ENCODE measurements at places on chromosomes 12 and 14.

DNA sequence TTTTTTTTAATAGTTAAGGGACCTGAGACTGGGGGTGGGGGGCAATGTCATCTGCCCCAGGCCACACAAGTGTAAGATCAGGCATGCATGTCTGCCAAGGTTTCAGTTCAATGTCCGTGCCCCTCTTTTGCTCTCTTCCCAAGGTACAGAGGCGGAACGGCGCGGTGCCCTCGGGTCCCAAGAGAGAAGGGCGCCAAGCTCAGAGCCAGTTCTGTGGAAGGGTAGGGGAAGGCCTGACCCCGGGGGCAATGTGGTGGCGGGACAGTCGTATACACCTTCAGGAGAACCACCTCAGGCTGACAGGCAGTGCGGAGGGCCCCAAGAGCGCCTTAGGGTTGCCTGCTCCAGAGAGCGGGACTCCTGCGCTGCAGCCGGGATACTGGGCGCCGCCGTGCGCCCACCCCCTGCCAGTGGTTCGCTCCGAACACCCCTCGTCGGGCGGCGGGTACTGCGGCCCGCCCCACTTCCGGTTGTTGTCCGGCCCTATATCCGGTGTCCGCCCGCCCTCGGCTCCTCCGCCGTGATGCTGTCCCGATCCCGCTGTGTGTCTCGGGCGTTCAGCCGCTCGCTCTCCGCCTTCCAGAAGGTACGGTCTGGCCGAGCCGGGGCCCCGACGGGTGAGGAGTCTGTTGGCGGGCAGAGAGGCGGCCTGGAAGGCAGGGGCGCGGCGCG lies at the start of gene DLST:
Gene DLST (plus strand): TSS at position 486 of the 672 bp plus-strand sequence. CDS start 38 bp downstream, at position 524.
- DNase-seq, result peak; percentile 76

DNA sequence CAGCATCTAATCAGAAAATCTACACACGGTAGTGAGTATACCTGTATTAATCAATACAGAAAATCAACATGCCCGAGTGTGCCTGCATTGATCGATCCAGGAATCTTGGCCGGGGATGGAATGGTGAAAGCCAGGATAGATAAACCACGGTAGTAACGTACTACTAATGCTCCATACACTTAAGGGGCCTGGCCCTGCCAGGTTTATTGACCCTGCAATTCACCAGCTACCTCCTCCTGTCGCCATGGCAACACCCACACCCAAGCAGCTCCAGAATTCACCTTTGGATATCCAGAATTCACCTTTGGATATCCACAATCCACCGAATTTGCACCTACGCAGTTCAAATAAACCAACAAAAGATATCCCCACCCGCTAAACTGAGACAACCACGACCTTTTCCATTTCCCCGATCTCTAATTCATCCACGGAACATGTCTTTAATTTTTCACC lies 14.8 kb upstream of the CALM1 start:
- peak; percentile 43 for DNase-seq

DNA sequence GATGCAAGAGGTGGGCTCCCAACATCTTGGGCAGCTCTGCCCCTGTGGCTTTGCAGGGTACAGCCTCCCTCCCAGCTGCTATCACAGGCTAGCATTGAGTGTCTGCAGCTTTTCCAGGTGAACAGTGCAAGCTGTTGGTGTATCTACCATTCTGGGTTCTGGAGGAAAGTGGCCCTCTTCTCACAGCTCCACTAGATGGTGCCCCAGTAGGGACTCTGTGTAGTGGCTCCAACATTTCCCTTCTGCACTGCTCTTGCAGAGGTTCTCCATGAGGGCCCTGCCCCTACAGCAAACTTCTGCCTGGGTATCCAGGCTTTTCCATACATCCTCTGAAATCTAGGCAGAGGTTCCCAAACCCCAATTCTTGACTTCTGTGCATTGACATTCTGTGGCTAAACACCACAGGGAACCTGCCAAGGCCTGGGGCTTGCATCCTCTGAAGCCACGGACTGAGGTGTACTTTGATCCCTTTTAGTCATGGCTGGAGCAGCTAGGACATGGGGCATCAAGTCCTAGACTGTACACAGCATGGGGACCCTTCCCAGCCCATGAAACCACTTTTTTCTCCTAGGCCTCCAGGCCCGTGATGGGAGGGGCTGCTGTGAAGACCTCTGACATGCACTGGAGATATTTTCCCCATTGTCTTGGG lies 24.0 kb upstream of the SLC38A1 start:
- DNase-seq, result no peak

DNA sequence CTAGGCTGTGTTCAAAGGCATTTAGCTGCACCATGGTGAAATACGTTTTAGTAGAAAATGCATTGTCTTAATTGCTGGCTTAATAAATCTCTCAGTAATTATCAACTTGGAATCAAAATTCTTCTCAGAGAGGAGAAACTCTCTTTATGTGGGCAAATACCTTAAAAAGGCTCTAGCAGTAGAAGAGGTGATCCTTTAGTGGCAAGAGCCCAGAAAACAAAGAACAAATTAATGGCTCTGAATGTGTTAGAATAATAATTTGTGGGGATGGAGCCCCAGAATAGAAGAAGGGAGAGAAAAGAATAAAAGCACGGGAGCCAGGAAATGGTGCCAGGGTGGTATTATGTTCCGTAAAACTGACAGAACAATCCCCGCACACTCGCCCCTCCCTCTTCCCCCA lies 14.8 kb downstream of the TSPAN8 start:
- DNase-seq, result no peak

- no peak for DNase-seq
Measured at GRCh38 chr14:83733670-83734069, 1796.3 kb upstream of the FLRT2 start.

DNA sequence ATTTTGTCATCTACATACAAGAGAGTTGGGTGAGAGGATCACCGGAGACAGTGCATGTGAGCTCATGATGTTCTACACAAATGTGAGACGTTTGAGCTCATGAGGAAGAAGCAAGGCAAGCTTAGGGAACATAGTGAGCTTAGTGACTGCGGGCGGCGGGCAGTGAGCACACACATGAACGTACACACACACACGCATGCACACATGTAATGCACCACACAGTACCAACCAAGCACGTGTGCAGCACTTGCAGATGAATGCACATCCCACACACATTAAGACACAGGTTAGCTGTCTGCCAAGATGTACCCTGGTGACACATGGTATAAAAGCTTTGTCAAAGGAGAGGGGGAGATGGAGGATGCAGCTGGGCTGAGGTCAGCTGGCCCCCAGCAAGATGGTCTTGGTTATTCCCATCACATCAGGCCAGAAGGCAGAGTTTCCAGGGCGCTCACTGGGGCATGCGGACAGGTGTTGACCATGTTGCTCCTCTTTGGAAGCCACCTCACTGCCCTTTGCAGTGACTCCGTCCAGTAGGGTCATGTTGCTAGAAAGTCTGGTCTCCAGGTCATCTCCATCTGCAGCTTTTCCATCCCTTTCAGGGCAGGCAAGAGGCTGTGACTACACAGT lies 8.7 kb upstream of the CACNA2D4 start:
- no peak for DNase-seq

- no peak for DNase-seq
Measured at GRCh38 chr14:70833884-70834283, 24.6 kb upstream of the MAP3K9 start.

GRCh38 chr12:109772622-109773321 lies 59.1 kb downstream of the FAM222A start:
- DNase-seq, result no peak

GRCh38 chr12:42728770-42729534 lies 139.4 kb upstream of the PRICKLE1 start:
- DNase-seq, result no peak

GRCh38 chr12:42588524-42589464 lies 752 bp downstream of the PRICKLE1 start:
- DNase-seq, result peak; percentile 71

GRCh38 chr12:47110718-47111391 lies 31.1 kb upstream of the AMIGO2 start:
- no peak for DNase-seq

- DNase-seq, result no peak
Measured at GRCh38 chr14:71466946-71467345, 465.3 kb upstream of the RGS6 start.

GRCh38 chr12:2553388-2554126 lies 241.2 kb upstream of the FKBP4 start:
- no peak for DNase-seq

GRCh38 chr12:106527356-106527755 lies 55.4 kb upstream of the RFX4 start:
- no peak for DNase-seq

DNA sequence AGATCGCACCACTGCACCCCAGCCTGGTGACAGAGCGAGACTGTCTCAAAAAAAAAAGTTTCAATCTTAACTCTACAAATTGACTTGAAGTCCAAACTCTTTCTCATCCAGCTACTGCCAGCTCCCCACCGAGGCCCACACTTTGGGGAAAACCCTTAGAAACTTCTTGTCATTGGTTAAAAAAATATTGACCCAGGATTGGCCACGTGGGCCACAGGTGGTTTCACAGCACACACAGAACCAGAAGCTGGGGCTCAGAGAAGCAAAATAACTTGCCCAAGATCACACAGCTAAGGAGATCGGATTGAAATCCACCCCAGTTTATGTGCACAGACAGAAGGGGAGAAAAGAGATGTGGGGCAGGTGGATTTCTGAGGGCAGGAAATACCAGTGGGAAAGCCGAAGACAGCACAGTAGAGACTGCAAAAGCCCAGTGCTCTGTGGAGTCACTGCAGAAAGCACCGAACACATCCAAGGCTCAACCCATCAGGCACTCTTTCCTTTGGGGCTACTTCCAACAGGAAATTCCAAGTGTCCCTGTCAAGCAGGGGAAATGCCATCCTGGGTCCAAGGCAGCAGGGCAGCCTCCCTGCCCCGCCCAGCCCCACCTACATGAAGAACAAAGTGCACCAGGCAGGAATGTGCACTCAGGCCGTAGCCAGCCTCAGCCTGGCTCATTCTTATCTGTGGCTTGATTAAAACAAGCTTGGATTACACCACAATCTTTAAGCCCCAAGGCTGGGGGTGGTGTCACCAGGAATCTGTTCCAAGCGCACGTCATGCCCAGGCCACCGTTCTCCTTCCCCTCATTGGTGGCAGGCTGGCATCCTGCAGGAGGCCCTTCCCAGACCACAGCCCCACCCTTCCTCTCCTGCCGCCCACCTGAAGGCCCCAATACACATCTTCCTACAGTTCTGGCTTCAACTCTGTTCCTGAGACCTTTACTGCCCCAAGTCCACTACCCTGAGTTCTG lies 72.5 kb downstream of the ITPK1 start:
- no peak for DNase-seq

DNA sequence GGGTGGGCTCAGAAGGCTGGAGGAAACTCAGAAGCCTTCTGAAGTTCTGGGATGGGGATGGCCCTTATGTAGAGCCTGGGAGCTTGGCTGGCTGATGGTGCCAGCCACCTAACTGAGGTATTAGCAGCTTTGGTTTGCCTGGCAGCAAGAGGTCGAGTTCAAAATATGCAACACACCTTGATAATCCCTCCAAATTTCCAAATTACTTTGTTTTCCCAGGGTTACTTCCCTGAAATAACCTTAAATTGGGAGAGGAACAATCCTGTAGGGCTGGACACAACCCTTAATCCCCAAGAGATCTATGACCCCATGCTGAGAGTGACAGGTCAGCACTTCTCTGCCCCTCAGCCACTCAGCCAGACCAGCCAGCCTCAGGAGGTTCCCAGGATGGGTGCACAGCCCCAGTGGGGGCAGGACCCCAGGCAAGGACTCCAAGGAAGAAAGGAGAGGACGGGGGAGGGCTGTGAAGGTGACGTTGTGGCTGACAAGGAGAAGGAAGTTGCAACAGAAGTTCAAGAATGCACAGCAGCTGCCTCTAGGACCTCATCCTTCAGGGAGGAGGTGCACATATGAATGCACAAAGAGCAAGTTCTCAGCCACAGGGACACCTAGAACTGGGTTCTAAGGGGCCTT lies 18.6 kb upstream of the KRT77 start:
- no peak for DNase-seq

GRCh38 chr12:18153826-18154225 lies 63.8 kb upstream of the RERGL start:
- DNase-seq, result no peak

- DNase-seq, result no peak
Measured at GRCh38 chr12:1796515-1797010, 23.8 kb upstream of the LRTM2 start.

GRCh38 chr14:59424341-59425071 lies 40.7 kb downstream of the GPR135 start:
- DNase-seq, result no peak

GRCh38 chr12:113108308-113108707 lies 27.3 kb downstream of the RASAL1 start:
- DNase-seq, result no peak

DNA sequence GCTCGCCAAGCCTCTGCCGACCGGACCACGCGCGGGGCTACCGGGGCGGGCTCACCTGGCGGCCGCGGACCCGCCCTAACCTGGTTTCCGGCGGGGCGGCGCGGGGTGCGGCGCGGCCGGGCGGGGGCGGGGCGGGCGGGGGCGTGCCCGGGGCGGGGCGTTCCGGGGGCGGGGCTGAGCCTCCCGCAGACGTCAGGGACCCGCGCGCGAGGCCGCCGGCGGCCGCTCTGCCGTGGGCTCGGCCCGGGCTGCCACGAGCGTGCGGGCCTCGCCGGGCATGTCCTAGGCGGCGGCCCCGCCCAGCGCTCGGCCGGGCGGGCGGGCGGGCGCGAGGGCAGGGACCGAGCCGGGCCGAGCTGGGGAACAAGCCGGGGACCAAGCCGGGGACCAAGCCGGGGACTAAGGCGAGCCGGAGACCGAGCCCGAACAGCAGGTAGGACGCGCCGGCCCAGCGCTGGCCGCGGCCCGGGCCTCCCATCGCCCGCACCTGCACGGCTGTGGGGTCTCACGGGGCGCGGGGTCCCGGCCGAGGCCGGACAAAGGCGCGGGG lies at the start of gene CEP170B:
Gene CEP170B (plus strand): TSS at position 188 of the 550 bp plus-strand sequence. CDS start 3,183 bp downstream, outside the sequence.
- no peak for DNase-seq

- DNase-seq, result no peak
Measured at GRCh38 chr12:49933796-49934195, 16.7 kb upstream of the AQP2 start.

DNA sequence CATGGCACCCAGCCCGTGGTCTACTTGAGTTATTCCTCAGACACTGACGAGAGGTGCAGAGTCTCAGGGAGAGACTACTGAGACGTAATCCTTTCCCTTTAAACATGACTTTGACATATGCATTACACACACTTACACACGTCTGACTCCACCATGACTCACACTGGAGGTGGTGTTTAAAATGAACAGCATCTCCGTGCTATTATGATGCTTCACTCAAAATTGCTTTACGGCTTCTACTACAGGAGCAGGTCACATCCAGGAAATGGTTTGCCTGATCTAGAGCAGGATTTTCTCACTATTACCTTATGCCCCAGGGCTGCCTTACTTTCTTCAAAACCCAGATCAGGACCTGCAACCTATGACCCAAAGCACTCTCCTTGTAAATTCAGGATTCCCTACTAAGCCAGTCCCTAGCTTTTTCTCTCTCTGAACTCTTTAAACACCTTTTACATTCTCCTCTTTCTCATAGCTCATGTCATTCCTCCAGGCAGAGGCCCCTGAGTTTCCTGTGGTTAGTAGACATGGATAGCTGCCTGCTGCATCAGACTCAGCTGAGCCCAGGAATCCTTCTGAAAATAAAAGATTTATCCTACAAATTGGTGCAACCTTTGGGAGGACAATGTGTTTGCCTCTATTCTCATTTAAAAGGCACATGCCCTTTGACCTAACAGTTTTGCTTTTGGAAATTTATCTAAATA lies 31.2 kb downstream of the TMCC3 start:
- no peak for DNase-seq

All from NCI-H1930 (cell line).